A549 (cell line): ENCODE measurements at places on chromosomes 4 and X.

DNA sequence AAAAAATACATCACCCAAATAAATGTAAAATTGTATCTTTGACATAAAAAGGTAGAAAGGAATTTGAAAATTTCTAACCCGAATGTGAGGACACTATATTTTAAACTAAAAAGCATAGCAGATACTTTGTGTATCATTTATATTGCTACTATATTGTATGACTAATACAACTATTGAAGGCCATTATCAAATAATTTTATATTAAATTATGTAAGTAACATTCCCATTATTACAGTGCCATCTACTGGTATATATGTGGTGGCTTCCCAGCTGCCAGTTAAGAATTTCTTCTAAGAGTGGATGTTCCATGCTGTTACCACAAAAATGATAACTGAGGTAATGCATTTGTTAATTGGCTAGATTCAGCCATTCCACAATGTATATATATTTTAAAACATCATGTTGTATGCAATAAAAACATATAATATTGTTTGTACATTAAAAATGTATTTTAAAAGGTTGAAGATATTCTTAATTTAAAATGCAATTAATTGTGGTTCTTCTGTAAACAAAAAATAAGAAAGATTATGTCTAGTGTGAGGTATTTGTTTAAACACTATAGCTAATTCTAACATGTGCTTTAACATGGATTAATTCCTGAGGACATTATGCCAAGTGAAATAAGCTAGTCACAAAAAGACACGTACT lies 65.3 kb downstream of the EGF start:
- peak; percentile 46 for DNase-seq

DNA sequence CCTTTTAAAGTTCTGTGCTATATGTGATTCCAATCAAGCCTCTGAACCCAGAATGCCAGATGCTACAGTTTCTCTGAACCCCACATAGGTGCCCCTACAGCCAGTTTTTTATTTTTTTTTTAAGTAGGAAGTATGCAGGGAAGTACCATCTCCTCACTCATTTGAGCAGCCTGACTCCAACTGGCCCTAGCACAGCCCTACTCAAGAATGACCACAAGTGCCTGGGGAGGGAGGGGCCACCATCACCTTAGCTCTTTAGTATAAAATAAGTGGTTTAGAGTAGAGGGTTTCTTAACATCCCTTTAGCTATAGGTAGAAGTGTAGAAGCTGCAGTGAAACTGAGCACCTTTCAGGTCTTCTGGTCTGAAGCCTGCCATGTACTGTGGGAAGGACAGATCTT lies 14.4 kb downstream of the MSN start:
- no peak for DNase-seq

DNA sequence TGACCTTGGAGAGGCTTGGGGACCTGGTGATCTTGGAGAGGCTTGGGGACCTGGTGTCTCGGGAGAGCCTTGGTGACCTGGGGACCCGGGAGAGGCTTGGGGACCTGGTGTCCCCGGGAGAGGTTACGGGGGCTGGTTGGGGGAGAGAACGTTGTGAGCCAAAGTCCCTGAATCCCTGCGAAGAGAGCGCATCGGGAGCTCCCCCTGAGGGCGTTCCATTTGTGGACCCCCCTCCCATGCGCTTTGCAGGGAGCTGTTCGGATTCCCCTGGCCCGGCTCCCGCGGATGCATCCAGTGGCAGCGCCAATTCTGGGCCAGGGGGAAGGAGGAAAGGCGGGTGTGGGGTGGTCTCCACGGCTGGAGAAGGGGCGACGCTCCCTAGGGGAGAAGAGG lies 13.3 kb downstream of the SHOX start:
- DNase-seq = no peak

DNA sequence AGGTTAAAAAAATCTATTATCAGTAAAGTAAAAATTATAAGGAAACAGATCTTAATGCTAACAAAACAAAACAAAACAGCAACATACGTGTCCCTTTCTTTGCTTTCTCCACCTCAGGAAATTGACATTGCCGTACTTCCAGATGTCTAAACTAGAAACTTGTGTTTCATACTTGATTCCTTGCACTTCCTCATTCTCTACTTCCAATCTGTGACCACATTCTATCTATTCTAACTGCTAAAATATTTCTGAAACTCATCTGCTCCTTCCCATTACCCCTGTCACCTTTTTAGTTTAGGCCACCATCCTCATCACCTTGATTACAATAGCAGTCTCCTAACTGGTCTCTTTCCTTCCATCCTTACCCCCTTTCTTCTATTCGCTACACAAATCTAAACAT lies 22.5 kb upstream of the RPA4 start:
- no peak for DNase-seq

DNA sequence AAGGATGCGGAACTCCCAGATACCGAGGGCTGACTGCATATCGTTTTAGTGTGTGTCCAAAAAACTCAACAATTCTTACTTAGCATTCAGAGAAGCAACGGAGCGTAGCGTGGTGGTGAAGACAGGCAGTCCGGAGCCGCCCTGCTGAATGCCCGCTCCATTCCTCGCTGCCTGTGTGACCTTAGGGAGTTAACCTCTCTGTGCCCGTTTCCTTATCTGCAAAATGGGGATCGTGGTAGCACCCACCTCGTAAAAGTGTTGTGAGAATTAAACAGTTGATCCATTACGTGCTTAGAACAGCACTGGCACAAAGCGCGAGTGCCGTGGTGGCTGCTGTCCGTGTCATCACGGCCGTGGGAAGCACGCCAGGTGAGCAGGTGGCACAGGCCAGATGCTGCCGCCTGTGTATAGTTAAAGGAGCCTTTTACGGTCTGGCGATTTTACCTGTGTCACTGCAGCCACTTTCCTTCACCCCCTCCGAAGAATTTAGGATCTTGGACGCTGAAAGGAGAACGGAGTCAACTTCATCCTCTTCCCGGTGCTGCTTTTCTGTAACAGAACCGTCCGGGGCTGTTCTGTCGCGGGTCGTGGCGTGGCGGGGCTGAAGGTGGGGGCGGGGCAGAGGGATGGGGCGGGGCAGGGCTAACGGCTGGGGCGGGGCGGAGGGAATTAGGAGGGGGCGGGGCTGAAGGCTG lies 885 bp downstream of the CCDC110 start:
- DNase-seq = peak; percentile 8

DNA sequence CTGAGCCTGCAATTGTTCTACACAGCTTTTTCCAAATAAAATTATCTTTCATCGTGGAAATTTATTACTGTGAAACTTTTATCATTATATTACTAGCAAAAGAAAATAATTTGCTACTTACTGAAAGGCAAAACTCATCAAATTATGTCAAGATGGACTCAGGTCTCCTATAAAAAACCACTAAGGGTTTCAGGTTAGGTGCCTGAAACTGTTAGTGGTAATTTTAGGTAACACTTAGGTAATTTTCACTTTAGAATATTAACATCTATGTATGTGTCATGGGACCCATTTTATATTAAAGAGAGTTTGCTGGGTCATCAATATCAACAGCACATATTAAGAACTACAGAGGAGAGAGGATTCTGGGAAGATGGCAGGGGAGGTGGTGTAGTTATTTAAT lies 651.5 kb downstream of the CENPC start:
- DNase-seq = no peak

DNA sequence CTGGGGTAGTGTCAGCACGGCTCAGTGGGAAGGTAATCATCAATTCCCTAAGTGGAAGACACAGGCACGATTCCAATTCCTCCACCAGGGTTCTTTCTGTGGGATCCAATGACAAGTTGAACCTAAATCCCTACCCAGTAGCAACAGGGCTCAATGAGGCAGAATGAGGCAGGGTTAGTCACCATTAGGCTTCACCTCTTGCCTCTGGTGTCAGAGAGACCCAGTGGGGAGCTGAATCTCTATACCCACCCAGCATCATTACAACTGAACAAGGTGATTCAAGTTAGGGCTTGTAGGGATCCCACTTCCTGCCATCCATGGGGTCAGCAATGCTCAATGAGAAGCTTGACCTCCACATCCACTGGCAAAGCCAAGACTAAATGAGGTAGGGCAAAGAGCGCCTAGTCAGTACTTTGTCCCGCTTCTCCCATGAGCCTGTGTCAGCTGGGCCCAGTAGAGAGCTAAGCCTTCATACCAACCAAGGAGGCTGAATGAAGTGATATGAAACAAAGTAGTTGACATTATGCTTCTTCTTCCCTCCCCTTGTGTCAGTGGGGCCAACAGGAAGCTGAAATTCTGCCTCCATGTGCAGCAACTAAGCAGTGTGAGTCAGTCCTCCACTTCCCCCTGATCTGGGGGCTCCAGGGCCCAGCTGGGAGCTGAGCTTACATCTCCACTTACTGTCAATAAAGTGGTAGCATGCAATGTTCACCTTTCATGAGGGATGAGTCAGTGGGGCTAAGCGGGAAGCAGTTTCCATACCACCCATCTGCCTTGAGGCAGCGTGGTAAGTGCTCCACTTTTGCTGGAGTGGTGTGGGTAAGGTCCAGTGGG lies 36.4 kb upstream of the RBM41 start:
- peak; percentile 21 for DNase-seq

- DNase-seq = no peak
These were observed 12.7 kb downstream of the WFS1 start for GRCh38 chr4:6282314-6282771.

DNA sequence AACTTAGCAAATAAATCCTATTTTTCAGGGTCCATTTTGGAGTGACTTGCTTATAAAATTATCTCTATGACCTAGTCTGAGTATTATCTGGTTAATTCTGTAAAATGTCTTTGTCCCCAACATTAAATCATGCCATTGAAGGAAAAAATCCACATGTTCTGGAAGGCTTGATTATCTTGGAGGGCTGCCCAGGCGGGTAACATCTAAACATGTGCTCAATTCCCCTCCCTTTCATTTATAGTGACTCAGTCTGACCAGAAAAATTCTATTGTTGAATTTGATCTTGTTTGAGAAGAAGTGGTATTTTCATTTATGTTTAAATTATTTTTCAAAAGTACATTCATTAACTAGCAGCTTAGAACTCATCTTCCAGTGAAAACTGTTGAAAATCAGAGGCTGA lies 55.4 kb upstream of the SLC10A7 start:
- no peak for DNase-seq

DNA sequence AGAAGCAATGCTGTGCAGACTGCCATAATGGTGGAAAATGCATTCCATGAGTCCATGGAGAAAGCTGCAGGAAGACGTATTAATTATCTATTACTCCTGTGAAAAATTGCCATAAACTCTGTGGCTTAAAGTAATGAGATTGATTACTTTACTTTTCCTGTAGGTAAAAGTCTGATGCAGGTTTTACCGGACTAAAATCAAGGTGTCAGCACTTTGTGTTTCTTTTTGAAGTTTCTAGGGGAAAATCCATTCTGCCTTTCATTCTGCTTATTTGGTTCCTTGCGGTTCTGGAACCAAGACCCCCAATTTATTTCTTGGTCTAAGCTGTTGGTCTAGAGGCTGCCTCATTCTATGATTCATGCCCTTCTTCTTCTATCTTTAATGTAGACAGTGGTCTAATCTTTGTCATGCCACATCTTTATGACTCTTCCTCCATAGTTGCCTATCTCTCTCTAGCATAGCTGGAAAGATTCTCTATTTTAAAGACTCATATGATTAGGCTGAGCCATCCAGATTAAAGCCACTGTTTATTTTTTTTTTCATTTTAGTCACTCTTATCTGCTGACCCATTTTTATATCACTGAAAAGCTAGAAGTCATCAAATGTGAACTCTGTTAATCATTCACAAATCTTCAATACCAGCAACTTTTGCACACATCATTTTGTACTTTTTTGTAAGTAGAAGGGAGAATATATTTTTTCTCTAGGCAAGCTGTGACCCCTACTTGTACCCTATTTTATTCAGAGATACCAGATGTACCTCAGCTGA lies 2056.4 kb downstream of the PCDH7 start:
- no peak for DNase-seq

- DNase-seq = no peak
These were observed 230.1 kb upstream of the FTHL17 start for GRCh38 chrX:31301941-31302340.

DNA sequence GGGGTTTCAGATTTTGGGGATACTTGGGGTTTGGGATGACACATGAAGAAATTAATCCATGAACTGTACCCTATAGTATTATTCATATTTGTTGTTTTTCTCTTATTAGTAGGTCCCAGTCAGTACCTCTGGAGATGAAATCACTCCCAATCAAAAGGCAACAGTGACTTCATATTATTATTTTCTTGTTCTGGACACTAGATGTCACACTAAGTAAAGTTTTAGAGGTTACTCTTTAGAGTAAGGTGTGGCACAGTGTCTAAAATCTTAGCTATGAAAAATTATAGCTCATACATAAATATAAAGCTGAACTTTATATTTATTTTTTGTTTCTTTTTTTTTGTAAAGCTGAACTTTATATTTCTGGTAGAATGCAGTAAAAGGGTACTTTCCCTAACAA lies 35.1 kb downstream of the FAM114A1 start:
- DNase-seq = peak; percentile 13

GRCh38 chr4:172379834-172380233 lies 566.6 kb downstream of the GALNTL6 start:
- no peak for DNase-seq
